ENCODE measurements at places on chromosomes 6 and 20.

- no peak for DNase-seq
These were observed 276.3 kb downstream of the BCKDHB start for GRCh38 chr6:80382811-80383210.

- DNase-seq: no peak
These were observed 8.7 kb upstream of the PLTP start for GRCh38 chr20:45920462-45921336.

DNA sequence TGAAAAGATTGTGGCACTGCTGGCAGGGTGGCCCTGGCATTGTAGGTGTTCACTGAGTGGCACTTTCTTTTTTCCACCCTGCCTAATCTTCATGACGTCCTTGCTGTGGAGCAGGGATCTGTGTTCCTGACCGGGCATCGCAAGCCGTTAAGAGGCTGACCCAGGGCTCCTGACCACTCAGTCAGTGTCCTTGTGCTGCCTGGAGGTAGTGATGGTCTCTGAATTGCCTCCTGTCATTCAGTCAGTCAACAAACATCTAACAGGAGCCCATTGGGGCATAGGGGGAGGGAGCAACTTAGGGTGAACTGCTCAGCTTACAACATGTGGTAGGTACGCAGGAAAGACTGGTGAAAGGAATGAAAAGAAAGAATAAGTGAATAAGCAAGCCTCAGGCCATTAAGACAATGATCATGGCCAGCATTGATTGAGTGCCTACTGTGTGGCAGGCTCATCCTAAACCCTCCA is 152.0 kb downstream of the CEBPB start:
- DNase-seq: no peak

DNA sequence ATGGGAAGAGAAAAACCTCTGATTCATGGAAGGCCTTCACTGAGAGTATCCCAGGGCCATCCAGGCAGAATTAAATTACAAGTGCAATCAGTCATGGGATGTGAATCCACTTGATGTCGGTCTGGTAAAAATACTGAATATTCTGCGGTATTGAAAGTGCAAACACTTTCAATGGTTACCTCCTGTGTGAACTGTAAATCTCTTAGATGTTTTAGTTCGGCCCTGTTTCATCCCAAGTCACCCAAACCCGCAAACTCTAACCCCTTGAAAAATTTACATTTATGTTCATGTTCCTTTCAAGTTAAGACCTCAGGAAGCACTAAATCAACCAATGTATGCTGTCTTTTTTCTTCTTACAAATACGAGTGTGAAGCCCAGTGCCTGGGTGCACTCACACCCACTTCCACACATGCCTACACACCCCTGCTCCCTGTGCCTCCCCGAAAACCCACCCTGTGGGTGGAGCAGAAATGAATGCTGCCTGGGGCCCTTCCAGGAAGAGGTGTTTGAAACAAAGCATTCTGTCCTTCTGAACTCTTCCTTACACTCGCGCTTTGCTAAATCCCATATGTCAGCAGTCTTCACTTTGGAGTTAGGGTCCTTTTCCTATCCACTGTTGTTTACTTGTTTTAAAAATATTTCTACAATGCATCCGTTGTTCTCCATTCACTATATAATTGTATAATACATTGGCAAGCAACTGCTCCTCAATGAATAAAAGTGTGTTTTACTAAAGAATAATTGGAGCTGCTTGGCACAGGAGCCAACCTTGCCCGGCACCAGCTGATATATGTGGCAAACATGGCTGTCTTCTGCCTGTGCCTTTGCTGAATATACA is 62.7 kb downstream of the FYN start:
- no peak for DNase-seq

Data from posterior vena cava (tissue), 2 donors.